ENCODE measurements at places on chromosomes 16 and 17.
A peak's percentile ranks its signal among the peaks of the same experiment; 100 is the strongest.

GRCh38 chr17:41367426-41368075 is 2.1 kb downstream of the KRT33B start:
- no peak for DNase-seq

- no peak for DNase-seq
Observed at GRCh38 chr17:55585629-55586028, 74.4 kb upstream of the SMIM36 start.

DNA sequence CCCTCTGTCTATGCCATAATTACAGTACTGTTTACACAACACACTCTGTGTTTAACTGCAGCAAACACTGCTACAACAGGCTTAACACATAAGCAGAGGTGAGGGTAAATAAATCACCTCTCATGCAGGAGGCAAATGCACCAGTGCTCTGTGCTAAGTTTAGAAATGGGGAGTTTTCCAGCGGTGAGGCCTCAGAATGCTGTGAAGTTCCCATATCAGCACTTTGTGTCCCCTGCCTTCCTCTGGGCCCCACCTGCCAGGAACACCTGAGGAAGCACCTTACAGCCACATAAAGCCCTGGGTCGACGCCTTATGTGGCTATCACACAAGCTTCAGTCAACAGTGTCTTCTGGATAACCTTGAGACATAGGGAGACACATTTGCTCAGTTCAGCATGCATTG is 304.5 kb downstream of the HAPSTR1 start:
- DNase-seq = no peak

DNA sequence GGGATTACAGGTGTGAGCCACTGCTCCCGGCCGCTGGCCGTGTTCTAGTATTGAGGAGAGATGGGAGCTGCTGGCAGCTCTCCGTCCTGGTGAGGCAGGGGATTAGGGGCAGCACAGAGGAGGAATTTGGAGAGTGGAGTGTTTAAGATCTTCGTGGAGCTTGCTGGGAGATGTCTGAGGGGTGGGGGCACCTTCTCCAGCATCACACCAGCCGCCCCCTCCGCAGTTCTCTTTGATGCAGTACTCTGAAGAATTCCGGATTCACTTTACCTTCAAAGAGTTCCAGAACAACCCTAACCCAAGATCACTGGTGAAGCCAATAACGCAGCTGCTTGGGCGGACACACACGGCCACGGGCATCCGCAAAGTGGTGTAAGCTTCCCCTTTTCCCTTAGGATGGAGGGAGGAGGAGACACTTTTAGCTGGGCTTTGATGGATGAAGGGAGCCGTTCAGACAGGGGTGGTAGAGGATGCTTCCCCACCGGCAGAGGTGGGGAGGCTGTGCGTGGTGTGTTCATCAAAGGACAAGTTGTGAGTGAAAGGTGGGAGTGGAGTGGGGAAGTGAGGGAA is 11.9 kb downstream of the ITGAM start:
- DNase-seq = no peak

- no peak for DNase-seq
Observed at GRCh38 chr17:6677158-6677831, 25.7 kb downstream of the C17orf100 start.

- DNase-seq = peak; percentile 46
Observed at GRCh38 chr16:83974475-83974874, 6.4 kb downstream of the NECAB2 start.

DNA sequence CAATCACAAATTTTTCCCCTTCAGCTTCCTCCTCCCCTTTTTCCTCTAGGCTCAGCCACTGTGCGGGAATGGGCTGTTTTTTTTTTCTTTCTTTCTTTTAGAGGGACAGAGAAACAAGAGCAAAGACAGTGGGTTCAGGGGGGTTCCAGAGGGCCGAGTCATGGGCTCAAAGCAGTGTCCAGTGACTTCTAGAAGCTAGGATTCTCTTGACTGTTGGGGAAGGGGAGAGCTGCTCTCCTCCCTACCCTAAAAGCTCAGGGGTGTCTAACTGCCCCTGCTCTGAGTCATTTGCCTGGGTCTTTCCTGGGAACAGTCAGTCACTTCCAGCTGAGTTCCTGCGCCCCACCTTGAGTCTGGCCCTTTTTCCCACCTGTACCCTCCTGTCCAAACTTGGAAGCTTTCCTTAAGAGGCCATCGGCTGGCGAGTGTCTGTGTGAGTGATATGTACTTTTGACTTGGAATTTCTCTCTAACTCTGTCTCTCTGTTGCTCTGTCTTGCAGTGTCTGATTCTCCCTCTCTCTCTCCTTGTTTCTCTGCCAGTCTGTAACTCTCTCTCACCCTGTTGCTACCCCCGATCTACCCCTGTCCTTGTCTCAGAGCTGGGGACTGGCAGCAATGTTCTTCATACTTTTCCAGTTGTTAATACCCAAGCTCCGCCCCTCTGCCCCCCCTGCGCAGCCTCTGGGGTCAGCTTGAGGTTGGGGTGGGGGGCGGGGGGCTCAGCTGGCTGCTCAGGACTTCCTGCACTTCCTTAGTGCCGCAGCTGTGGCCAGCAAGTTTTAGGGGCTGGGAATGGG is 2.4 kb downstream of the THRA start:
- DNase-seq = peak; percentile 86

GRCh38 chr16:19636436-19637267 is 81.1 kb downstream of the VPS35L start:
- no peak for DNase-seq

- DNase-seq = peak; percentile 72
Observed at GRCh38 chr16:31382485-31383161, 10.5 kb upstream of the ITGAD start.

GRCh38 chr16:66197668-66198278 is 168.7 kb upstream of the CDH5 start:
- DNase-seq = no peak

DNA sequence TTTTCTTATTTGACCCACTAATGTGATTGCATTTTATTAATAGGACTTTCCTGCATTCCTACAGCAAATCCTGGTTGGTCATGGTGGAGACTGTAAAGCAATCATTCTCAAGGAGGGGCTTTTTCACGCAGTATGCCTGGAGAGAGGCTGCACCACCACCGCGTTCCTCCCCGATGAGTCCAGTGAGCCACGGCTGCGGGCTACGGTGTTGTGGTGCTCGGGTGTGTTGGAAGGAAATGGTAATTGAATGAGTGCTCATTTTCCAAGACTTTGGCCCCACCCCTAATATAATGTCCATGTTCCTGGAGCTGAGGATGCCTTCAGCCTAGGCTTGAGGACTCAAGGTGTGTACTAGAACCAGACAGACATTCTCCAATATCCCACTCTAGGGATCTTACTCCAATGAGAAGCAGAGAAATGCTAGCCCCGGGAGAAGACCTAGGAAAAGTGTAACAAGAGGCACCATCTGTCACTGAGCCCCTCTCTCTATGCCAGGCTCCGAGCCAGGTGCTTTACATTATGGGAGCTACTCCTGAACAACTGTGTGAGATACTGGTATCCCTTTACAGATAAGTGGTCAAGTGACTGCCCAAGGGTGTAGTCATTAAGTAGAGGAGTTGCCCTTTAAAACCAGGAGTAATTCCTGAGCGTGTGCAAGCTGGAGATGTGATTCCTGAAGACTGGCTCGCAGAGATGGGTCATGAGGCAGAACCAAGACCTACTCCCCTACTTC is 39.4 kb downstream of the HEATR6 start:
- DNase-seq = no peak

DNA sequence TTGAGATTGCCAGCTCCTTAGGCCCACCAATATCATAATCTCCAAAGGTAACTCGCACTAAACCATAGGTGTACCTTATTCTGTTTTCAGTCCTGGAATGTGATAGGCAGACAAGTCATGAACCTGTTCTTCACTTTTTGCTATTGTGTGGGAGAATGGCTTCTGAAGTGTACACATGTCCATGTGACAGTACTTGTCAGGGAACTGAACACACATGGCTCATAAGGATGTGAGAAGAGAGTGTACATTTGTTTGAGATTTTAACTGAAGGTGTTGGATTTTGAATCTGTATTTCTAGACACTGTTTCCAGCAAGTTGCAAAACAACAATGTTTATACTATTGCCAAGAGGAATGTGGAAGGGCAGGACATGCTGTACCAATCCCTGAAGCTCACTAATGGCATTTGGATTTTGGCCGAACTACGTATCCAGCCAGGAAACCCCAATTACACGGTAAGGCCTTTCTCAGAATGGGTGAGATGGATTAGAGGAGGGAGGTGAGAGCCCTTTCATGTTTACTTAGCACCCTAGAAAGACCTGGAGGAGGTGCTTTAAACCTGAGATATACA is 14.5 kb upstream of the RASL10B start:
- no peak for DNase-seq

DNA sequence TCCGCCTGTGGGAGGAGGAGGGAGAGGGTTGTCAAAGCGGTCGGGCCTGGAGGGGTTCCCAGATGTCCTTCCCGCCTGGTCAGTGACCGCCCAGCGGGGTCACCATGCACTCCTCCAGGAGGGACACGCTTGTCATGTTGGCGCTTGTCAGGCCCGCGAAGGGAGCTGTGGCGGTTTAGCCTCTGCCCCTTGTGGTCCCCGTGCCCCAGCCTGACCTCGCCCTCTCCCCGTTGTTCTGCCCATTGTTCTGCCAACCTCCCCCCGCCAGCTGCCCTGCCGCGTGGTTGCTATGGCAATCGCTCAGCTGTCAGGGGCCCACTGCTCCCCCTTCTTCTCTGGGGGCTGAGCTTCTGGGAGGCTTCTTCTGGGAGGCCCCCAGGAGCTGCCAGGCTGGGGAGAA is 146.4 kb upstream of the CIBAR2 start:
- DNase-seq = peak; percentile 88

GRCh38 chr17:5283571-5284315 is 1.7 kb downstream of the RABEP1 start:
- DNase-seq = no peak

GRCh38 chr17:76566988-76567431 is 18.6 kb downstream of the ST6GALNAC2 start:
- no peak for DNase-seq

DNA sequence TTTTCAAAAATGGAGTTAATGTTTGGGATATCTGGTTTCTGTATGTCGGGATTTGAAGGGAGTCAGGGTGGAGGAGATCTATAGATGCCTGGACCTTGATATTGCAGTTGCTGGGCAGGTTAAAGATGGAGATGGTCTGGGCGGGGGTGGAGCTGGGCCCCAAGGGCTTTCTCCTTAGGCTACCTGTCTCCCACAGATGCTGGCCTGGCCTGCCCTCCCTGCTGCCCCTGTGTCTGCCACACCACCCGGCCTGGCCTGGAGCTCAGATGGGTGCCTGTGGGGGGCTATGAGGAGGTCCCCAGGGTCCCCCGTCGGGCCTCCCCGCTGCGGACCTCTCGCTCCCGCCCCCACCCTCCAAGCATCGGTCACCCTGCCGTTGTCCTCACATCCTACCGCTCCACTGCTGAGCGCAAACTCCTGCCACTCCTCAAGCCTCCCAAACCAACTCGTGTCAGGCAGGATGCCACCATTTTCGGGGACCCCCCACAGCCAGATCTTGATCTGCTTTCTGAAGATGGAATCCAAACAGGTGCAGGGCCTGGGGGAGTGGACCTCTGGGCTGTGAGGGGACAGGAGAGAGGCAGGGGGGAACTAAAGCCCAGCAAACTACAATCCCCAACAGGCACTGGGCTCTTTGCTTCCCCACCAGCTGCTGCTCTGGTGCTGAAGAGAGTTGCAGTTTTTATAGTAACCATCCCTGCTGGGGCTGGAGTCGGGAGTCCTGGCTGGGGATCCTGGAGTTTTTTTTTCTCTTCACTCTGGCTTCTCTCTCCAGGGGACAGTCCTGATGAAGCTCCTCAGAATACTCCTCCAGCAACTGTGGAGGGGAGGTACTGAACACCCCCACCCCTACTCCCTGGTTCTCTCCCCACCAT is 2.9 kb downstream of the ARHGEF15 start:
- DNase-seq = no peak

DNA sequence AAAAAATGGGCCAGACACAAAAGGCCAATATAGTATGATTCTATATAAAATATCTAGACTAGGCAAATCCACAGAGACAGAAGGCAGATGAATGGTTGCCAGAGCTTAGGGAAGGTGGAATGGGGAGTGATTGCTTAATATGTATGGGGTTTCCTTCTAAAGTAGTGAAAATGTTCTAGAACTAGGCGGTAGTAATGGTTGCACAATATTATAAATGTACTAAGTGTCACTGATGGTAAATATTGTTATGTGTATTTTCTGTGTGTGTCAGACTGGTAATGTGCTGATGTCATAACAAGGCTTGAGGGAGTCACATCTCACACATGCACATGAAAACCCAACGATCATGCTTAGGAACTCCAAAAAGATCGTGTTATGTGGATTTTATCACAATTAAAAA is 106.9 kb upstream of the SIAH1 start:
- no peak for DNase-seq

- no peak for DNase-seq
Observed at GRCh38 chr16:11587643-11588247, 1.0 kb upstream of the LITAF start.

DNA sequence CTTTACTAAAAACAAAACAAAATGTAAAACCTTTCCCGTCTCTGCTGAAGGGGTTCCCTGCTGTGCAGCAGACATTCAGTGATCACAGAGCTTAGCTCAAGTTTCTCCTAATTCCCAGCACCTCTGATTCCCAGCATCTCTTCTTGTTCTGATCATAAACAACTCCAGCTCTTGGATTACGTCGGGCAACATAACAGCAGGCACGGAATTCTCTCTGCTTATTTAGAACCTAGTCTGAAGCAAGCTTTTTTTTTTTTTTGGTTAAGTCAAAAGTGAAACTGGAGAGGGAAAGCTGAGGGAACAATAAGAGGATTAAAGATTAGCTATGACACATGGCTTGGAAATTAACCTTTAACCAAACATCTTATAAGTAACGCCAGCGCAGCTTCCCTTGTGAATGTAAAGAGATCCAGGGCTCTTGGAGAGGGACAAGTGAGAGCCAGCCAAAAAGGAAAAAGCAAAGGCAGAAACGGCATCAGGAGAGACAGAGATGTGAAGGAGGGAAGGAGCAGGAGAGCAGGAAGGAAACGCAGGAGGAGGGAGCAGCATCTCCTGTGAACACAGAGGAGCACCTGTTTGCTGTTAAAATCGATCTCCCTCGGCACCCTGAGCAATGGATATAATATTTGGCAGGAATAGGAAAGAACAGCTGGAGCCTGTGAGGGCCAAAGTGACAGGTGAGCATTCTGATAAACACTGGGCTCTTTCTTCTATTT is at the start of gene BCO1:
BCO1 (plus strand) TSS at position 394 of the 716 bp plus-strand sequence; CDS start at position 614, 220 bp downstream.
- peak; percentile 71 for DNase-seq

- peak; percentile 71 for DNase-seq
Observed at GRCh38 chr16:85556456-85557082, 56.6 kb upstream of the GSE1 start.

GRCh38 chr17:45218895-45219661 is 2.6 kb upstream of the FMNL1 start:
- peak; percentile 97 for DNase-seq

All from eye (tissue), 1 donor.